Central memory CD4-positive, alpha-beta T cell (primary cell): ENCODE measurements at places on chromosomes 16 and 17.
A peak's percentile ranks its signal among the peaks of the same experiment; 100 is the strongest.

DNA sequence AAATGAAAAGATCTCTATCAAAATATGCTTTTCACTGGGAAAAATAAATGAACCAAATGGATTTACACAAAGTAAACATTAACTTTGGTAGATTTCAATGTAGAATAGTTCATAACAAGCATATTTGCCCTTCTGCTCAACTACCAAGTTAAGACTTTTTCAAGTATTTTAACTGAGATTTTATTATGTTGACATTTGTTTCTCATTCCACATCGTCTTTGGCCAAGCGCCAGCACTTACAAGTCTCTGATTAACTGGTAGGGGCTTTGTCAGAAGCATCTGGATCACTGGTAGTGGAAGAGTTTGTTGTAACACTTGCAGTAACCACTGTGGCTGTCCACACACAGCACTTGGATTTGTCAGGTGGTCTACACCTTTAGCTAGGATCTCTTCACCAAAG is 22.9 kb downstream of the SLFN12L start:
- DNase-seq, result no peak

DNA sequence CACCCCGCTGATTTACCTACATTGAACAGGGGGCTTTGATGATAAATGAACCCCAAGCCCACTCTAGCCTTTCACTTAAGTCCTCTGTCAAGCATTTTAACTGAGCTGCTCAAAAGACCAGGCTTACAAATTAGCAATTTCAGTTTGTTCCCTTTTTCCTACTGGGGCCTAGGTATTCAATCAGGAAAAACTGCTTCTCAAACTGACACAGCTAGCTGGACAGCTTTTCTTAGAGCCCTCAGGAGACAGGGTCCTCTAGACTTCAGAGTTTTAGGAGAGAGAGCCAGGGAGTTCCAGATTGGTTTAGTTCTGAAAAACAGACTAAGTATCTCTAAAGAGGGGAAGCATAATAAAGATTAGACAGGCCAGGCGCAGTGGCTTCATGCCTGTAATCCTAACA is 6.2 kb upstream of the HEXIM2 start:
- no peak for DNase-seq

- DNase-seq, result no peak
These were observed 219.6 kb upstream of the TNRC6C start for GRCh38 chr17:77738751-77739531.

- DNase-seq, result no peak
These were observed 17.8 kb downstream of the ST6GALNAC2 start for GRCh38 chr17:76567634-76568432.

DNA sequence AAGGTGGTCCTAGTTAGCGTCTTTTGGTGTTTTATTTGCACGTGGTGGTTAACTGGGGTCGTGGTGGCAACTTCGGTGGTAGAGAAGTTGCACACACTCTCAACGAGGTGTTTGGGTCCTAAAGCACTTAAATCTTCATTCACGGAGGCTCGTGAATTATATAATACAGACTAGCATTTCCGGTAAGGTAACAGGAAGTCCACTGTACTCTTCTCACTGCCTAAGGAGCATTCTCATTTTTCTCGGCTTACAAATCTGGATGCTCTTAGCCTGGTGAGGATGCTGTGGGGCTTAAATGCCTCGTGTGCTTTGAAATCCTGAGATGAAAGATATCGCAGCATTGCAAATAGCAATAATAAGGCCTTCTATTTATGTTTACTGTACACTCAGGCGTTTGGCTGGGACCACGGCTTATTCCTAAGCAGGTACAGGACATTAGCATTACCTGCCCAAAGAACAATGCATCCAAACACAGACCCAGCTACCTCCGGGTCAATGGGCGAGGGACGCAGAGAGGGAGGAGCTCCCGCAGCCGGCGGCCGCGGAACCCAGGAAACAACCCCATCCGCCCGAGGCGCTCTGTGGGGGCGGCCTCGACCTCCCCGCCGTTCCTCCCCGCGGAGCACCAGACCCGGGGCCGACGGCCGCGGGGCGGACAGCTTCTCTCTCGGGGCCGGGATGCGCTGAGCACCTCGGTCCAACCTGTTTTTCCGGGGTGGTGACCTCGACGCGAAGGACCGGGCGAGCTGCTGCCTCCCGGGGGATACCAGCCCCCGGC is 856 bp downstream of the DNAJA2 start:
- DNase-seq, result peak; percentile 46

- DNase-seq, result no peak
These were observed 22.0 kb downstream of the ADCY9 start for GRCh38 chr16:4094127-4094773.

- no peak for DNase-seq
These were observed 968.1 kb upstream of the GOT2 start for GRCh38 chr16:59701963-59702930.

DNA sequence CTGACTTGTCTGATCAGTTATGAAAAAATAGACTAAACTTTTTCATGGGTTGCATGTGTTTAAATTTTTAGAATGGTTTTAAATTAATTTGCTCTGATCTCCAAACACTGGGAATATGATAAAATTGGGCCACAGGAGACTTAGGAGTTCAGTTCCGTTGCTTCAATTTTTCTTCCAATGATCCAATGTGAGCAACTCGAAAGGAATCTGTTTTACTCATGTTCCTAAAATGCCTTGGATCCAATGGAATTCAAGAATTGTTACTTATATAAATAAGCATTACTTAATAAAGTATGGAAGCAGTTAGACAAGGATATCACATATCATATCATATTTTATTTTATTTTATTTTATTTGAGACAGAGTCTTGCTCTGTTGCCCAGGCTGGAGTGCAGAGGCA is 56.0 kb upstream of the NACA2 start:
- no peak for DNase-seq

DNA sequence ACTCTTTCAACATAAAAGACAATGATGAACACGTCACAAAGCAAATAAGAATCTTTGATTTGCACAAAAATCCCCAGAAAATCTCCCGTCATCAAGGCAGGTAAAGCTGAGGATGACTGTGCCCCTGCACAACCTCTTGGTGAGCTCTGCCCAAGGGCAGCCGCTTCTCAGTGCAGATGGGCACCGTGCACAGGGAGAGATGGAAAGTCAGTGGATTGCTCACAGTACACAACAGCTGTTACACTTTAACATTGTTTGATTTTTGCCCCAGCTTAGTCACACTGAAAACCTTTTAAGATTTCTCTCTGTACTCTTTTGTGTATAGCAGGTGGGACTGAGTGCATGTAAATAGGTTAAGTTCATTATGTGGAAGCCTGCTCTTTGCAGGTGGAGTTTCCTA is 104.2 kb downstream of the CDK5R1 start:
- DNase-seq, result no peak

- peak; percentile 17 for DNase-seq
These were observed 28.4 kb upstream of the TMC5 start for GRCh38 chr16:19389246-19389645.

DNA sequence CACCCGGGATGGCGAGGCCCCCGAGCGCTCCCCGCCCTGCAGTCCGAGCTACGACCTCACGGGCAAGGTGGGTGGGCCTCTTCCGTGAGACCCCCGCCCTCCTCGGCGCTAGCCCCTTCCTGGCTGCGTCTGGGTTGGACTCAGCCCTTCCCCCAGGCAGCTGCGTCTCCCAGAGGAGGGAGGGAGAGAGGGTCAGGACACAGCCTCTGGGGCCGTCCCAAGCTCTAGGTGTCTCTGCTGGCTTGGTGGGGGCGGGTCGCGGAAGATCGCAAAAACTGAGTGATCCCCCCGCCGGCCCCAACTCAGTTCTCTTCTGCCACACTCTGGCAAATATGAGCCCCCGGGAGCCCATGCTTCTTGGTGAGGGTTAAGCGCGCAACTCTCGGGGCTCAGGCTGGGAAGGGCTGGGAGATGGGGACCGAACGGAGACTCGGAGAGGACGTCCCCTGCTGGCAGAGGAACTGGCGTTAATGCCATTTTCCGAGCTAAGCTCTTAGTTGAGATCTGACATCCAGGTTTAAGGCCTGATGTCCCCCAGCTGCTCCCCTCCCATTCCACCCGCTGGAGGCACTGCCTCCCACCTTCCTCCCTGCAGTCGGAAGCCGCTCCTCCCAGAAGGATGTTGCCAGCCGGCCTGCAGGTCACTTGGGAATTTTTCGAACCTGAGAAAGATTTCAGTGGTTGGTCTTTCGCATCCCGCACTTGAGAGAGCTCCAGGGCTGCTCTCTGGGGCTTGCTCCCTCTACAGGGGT is 419 bp downstream of the RAB37 start:
- peak; percentile 33 for DNase-seq

- DNase-seq, result no peak
These were observed 18.1 kb upstream of the LCMT1 start for GRCh38 chr16:25093208-25094061.

GRCh38 chr16:31258366-31258765 is 1.4 kb upstream of the ITGAM start:
- no peak for DNase-seq

GRCh38 chr17:6162216-6162615 is 92.0 kb downstream of the WSCD1 start:
- DNase-seq, result no peak

DNA sequence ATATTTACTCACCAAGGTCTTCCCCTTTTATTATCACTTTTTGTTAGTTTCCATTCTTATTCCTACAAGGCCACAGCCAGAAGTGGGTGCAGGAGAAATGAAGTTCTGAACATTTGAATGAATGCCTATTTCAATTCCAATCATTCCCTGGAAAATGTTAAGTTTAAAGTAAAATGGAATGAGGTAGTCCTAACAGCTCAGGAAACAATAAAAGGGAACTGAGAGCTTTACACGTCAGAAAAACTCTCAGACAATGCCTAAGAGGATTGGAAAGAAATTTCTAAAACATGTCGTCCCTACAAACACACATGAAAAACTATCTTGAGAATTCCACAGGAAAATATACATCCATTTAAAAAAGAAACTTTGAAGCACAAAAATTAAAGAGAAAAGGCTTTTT is 238.8 kb downstream of the STX8 start:
- no peak for DNase-seq

DNA sequence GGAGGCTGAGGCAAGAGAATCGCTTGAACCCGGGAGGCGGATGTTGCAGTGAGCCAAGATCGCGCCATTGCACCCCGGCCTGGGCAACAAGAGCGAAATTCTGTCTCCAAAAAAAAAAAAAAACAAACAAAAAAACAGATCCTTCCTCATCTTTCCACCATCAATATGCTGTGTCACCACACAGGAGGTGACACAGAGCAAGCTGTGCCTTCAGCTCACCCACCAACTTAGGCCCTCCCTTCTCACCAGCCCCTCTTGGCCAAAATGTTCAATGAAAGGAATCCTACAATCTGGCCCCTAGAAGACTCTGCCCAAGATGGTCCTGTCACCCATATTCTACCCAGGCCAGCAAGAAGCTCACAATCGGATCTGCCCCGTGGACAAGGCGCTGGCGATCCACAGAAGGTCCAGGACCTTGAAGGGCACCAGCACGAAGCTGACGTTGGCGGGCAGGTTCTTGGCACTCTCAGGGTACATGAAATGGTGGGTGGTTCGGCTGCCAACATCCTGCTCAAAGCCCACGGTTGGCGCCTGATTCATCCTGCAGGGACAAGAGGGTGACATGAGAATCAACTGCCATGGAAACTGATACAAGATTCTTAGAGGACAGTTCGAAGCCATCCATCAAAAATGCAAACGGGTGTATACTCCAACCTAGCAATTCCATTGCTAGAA is 41.4 kb downstream of the DDX19A start:
- no peak for DNase-seq

DNA sequence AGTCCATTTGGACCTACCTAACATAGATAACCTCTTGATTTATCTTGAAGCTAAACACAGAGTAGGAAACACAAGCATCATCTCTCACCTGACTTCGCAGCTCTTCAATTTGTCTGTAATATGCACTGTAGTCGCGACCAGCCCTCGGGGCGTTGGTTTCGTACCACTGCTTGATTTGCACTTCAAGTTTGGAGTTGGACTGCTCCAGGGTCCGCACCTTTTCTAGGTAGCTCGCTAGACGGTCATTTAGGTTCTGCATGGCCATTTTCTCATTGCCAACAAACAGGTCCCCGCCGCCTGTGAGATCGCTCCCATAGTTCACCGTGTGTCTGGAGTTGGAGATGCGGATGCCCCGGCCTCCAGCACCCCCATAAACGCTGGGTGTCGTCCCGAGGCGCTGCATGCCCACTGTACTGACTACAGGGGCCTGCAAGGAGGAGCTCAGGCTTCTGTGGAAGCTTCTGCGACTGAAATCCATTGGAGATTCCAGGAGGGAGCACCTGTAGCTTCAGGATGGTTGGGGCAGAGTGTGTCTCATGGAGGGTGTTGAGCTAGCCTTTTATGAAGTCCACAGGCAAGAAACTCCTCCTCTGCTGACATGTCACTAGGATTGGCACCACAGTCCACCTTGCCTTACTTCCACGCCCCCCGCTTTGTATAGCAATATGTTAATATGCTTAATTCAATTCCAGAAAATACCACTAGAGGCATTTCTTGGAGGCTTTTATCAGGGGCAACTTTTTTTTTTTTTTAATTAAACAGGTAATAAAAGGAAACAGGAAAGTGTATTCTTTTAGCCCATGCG is at the start of gene KRT20:
KRT20 (minus strand) TSS at position 535 of the 805 bp plus-strand sequence; CDS start at position 478, 57 bp downstream.
- no peak for DNase-seq

GRCh38 chr16:28511031-28511430 is 4.4 kb upstream of the IL27 start:
- no peak for DNase-seq

- DNase-seq, result no peak
These were observed 24.6 kb upstream of the FAAP100 start for GRCh38 chr17:81576621-81577277.

DNA sequence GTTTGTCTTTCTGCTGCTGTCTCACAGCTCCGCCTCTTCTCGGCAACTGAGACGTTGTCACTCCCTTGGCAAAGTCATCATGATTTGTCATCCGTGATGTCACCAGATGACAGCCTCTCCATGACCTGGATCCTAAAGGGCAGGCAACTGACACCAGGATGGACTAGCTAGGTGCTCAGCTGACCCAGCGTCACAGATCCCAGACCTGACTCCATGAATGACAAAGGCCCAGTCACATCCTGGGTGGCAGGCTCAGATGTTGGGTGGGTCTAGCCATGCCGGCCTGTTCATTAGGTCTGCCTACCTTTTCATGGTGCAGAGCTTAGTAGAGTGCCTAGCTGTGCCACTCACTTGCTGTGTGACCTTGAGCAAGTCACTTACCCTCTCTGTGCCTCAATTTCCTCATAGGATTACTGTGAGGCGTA is 3.8 kb upstream of the TMEM238L start:
- no peak for DNase-seq

GRCh38 chr16:83954577-83955016 is 1.6 kb downstream of the OSGIN1 start:
- DNase-seq, result no peak

DNA sequence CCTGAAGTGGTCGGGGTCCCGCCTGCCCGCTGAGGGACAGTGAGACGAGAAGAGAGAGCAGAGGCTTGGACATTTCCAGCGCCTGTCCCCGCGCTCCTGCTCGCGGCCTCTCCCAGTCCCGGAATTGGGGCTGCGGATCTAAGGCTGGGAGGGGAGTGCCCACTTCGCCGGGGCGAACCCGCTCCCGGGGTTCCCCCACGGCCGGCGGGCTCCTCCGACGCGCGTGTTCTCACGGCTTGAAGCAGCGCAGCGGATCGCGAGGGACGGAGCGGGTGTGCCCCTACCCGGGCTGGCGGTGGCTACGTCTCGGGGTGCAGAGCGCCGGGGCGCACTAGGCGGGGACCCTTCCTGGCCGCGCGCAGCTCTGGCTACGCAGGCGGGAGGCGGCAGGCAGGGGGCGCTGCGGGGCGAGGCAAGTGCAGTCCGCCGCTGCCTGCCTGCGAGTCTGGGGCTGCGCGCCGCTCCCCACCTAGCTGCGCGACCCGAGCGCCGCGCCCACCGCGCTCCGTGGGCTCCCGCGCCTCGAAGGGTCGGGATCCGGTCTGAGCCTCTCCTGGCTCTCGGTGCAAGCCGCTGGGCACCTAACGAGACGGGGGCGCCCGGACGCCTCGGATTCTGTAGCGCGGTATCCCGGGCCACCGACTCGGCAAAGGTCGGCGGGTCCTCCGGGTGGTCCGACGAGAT is 1.2 kb downstream of the NGFR start:
- peak; percentile 75 for DNase-seq
